ENCODE measurements at places on chromosomes 4 and X.

DNA sequence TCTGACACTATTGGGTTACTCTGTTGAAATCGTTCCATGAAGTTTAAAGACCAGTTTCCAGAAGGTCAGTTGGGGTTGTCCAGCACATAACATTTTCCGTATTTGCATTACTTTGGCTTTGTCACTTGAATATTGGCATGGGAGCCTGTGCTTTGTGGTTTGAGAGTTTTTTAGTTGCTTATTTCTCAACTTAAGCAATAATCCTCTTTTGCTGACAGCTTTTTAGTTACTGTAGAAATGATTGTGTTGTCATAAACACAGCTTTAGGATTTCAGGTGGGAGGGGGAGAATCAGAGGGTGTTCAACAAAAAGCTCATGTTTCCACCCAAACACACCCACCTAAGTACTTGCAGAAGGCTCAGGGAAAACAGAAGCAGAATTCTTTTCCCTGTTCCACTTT is 210.7 kb upstream of the TLL1 start:
- DNase-seq, result no peak

DNA sequence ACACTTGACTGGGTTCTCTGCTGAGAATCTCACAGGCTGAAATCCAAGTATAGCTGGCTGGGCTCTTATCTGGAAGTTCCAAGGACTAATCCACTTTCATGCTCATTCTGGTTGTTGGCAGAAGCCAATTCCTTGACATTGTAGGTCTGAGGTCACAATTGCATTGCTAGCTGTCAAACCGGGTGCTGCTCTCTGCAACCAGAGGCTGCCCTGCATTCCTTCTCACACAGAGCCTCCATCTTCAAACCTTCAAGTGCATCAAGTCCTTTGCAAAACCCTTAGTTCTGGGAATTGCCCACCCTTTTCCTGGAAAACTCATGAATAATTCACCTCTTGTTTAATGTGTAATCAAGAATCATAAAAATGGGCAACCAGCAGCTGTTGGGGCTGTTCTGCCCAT is 404.2 kb downstream of the KCNIP4 start:
- no peak for DNase-seq

- DNase-seq, result peak; percentile 95
Measured at GRCh38 chr4:8010618-8011017, 71.0 kb upstream of the AFAP1 start.

DNA sequence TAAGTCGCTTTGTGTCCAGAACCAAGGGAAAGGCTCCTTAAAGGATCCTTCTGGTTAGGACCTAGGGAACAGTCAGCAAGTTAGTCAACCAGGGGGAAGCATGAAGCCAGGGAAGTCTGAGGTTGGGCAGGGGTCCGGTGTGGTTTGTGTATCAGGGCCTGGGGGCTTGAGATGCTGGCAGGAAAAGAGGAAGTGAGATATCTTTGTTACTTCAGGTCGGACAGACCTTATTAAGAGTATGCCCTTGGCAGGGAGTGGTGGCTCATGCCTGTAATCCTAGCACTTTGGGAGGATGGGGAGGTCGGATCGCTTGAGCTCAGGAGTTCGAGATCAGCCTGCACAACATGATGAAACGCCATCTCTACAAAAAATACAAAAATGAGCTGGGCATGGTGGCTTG is 52.3 kb upstream of the TRPC5OS start:
- no peak for DNase-seq

GRCh38 chr4:55297346-55297745 is 48.7 kb upstream of the SRD5A3 start:
- DNase-seq, result no peak

DNA sequence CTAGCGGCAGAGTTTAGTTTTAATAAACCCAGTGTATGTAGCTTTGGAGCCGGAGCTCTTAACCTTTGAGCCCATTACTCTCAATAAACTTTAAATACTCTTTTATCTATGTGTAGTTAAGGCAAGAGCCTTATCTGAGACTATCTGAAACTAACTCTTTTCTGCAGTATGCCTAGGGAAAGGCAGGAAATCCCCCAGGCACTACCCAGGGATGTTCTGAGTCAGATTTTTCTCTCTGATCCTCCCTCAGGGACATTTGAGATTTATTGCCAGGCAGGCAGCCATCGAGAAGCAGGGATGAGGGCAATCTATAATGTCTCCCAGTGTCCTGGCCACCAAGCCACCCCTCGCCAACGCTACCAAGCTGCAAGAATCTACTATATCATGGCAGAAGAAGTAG is 39.1 kb downstream of the HEPH start:
- no peak for DNase-seq

GRCh38 chr4:86961116-86961515 is 26.3 kb downstream of the AFF1 start:
- DNase-seq, result no peak

GRCh38 chrX:17170973-17171372 is 204.0 kb upstream of the NHS start:
- no peak for DNase-seq

- DNase-seq, result no peak
Measured at GRCh38 chrX:11558972-11559371, 106.7 kb downstream of the ARHGAP6 start.

GRCh38 chr4:76980261-76980660 is 30.7 kb downstream of the SEPTIN11 start:
- DNase-seq, result peak; percentile 4
